Hematopoietic multipotent progenitor cell treated with erythropoietin and hydrocortisone succinate and interleukin-3 and kit ligand, for 17 days (in vitro differentiated cells): ENCODE measurements at places on chromosomes 7 and 10.
A peak's percentile ranks its signal among the peaks of the same experiment; 100 is the strongest.

DNA sequence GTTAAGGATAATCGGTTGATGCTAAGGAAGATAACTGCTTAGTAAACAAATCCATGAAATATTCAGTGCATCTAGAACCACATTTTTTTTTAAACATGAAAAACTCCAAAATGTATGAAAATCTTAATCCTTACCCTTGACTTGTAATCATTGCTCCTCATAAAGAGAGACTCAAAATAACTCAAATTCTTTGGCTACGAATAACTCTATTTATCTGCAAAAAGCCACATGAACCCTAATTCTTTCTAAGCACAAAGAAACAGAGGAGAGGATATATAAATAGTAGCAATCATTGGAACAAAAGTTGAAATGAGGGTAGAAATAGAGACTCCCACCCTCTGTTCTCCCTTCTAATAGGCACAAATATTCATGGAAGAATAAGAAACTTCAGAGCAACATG, 40.2 kb downstream of the ANK3 start:
- DNase-seq: no peak

GRCh38 chr7:107715531-107715930, 28.4 kb upstream of the CBLL1 start:
- no peak for DNase-seq

- DNase-seq: no peak
These were observed 60.4 kb downstream of the ARL4A start for GRCh38 chr7:12747687-12748306.

- DNase-seq: no peak
These were observed 286.9 kb upstream of the MGMT start for GRCh38 chr10:129179972-129180678.

DNA sequence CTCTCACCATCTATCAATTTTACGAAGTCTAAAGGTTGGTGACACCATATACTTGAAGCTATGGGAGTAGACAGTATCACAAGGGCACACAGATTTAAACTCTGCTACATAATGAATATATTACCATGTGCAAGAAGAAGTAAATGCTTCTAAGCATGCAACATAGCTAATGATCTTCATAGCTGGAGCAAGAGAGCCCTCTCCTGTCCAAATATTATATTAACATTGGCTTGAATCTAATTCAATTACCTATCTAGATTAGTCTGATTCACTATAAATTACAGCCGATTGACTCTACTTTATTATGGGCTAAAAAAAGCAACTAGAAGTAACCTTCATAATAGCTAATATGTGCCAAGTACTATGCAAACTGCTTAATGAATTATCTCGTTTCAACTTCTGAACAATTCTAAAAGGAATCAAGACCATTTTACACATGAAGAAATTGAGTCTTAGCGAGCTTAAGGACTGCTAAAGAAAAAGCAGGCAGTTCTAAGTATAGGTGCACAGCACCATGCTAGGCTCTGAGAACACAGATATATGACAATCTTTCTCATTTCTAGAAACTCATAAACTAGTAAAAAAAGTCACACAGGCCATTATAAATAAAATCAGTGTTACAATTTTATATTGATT, 21.9 kb downstream of the FRA10AC1 start:
- peak; percentile 34 for DNase-seq

DNA sequence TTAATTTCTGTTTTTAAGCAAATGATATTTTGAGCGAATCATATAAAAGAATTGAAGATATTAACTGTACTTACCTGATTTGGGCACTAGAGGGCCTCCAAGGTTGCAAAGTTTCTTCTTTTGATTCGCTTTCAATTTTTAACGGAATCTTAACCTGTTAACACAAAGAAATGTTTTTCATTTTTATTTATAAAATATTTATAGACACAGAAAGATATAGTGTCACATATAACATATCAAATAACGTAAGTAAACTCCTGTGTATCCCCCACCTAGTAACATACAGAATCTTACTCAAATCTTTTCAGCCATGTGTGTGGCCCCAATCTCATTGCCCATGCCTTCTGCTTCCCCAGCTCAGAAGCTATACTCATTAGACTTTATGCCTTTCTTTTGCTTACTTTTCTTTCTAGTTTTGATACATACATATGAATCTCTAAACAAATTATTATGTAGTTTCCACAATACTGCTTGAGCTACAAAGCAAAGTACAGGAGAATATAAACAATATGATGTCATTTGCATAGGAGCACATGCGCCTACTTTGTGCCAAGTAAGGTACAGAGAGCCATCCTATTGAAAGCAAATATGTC, 49.5 kb upstream of the ZPBP start:
- peak; percentile 54 for DNase-seq
